ENCODE measurements at places on chromosomes 4 and X.
A peak's percentile ranks its signal among the peaks of the same experiment; 100 is the strongest.

GRCh38 chr4:99389606-99390005 is 37.1 kb upstream of the ADH1C start:
- no peak for DNase-seq

- DNase-seq, result no peak
These were observed 50.8 kb upstream of the GAB1 start for GRCh38 chr4:143285696-143286437.

DNA sequence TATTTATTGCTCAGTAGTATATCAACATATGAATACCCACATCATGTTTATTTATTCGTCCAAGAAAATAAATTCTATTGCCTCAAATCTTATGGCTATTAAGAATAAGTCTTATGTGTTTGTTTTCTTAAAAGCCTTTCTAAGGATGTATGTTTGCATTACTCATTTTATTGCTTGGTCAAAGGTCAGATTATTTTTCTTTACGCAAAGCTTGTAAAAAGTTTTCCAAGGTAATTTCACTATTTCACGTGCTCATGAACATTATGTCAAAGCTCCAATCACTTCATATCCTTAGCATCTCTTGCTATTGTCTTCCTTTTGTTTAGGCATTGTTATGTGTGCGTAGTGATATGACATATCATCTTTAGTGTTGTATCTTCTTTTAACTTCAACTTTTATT is 258.5 kb upstream of the FSTL5 start:
- DNase-seq, result no peak

DNA sequence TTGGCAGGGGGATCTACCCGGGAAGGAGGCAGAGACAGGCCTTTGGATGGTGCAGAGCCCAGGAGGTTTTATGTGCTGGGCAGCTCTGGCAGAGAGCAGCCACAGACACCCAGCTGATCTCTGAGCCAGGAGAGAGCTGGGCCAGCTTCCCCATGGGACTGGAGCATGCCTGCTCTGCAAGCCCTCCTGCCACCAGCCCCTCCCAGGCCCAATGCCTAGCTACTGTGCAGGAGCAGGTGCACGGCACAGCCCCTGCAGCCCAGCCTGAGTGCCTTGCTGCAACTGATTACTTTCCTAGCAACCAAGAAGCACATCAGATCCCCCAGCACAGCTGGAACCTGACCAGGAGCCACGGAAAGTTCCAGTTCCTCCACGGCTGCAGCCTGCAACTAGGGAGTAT is 57.8 kb upstream of the BEND2 start:
- DNase-seq, result no peak

- no peak for DNase-seq
These were observed 4.8 kb upstream of the MPP1 start for GRCh38 chrX:154809939-154810665.

DNA sequence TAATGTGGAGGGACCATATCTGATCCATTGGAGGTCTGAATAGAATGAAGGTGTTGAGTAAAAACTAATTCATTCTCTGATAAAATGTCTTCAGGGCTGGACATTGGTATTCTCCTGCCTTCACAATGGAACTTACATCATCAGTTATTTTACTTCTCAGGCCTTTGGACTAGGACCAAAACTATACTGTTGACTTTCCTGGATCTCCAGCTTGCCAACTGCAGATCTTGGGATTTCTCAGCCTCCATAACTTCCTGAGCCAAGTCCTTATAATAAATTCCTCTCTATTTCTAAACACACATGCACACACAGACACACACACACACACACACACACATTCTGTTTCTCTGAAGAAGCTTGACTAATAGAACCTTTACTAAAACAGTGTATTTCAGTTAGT is 1858.6 kb upstream of the ADGRL3 start:
- no peak for DNase-seq

DNA sequence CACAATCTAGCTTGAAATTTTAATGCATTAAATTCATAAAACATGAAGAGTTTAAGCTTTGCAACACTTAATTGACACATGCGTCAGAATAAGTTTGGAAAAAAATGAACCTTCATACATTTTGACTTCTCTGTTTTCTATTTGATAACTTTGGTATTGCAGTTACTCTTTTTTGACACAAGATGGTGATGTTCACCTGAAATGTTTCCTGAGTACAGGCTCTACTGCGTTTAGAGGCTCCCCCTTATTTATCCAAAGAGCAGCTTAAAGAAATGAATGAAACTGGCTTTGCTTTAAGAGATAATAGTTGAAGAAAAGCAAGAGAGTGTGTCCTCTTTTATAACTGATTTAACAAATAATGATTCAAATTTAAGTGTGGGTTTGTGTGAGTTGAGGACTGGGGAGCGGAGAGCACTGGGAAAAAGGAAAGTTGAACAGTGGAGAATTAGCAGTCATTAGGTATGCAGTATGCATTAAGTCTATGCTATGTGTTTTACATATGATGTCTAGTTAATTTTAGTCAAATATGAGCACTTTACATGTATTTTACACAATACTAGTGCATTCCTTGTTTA is 180.6 kb upstream of the NUDT6 start:
- peak; percentile 48 for DNase-seq

GRCh38 chrX:24482823-24483415 is 17.8 kb downstream of the PDK3 start:
- DNase-seq, result no peak

DNA sequence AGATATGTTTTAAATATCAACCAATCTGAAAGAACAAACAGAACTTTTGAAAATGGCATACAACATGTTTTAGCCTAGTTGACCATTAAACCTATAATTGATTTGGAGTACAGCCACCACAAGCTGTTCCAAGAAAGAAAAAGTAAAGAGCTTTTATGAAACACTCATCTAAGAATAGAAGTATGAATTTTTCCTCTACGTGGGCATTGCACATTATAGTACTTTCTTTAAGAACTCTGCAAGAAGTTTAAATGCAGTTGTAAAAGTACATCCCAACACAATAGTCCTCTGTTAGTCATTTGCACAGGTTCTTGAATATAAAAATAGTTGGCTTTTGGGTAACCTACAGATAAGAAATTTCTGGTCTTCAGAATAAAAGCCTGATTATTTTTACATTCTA is 933.6 kb upstream of the ADGRL3 start:
- DNase-seq, result no peak

DNA sequence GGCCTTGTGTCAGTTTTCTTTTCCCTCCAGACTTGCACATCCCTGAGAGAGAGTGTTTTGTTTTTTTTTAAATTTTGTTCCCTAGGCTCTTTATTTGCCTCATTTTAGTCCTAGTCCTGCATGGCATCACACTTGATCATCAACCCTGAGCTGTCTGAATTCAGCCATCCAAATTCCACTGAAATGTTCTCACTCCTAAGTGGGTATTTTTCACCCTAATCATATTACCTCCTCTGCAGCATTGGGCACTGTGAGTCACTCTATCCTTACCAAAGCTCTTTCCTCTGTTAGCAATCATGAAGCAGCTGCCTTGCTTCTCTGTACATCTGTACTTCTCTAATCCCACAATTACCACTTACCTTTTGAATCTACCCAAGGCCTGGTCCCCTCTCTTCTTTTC is 356.6 kb upstream of the MAGEB2 start:
- DNase-seq, result no peak

- no peak for DNase-seq
These were observed 144.5 kb upstream of the BMPR1B start for GRCh38 chr4:94613248-94613647.

GRCh38 chr4:69322055-69322454 is 41.8 kb downstream of the UGT2B28 start:
- DNase-seq, result no peak

- DNase-seq, result no peak
These were observed 1.7 kb upstream of the ZFP92 start for GRCh38 chrX:153409414-153410101.

- peak; percentile 4 for DNase-seq
These were observed 1.0 kb downstream of the NDST3 start for GRCh38 chr4:118035309-118035708.

- DNase-seq, result no peak
These were observed 250.1 kb upstream of the NOCT start for GRCh38 chr4:138765442-138765841.

- peak; percentile 7 for DNase-seq
These were observed 562.4 kb downstream of the MAGEB5 start for GRCh38 chrX:26778320-26778888.

DNA sequence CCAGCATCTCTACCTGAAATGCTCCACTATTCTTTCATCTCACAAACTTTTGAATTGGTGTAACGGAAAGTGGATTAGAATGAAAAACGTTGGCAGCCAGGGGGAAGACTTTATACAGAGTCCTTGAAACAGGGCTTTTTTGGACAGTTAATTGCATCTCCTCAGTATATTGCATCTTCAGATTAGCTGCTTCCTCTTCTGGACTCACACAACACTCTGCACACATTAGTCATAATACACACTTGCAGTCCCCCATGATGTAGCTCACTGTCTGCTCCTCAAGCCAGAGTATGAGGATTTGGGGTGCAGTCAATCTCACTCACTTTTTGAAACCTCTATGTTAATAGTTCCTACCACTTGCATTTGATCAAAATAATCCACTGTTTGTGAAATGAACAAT is 101.0 kb downstream of the ADGRA3 start:
- DNase-seq, result no peak

- DNase-seq, result no peak
These were observed 8.0 kb upstream of the VAMP7 start for GRCh38 chrX:155873188-155873587.

DNA sequence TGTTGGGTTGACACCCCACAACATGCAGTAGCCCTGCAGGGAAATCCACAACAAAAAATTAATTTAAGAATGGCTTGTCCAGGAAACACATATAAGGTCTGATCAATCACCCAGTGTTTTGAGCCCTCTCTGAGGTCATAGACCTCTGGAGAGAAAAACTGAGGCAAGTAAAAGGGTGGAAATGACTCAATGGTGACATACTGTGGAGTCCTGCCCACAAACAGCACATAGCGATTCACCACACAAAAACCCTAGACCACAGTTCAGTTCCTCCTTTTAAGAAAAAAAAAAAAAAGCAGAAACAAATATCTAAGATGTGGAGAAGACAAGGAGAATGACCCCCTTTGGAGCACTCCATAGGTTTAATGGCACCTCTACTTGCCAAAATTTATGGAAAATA is 2691.0 kb downstream of the PCDH7 start:
- DNase-seq, result no peak

GRCh38 chrX:133611676-133612075 is 196.4 kb upstream of the GPC4 start:
- DNase-seq, result no peak

- DNase-seq, result no peak
These were observed 41.8 kb upstream of the TXK start for GRCh38 chr4:48175806-48176205.

DNA sequence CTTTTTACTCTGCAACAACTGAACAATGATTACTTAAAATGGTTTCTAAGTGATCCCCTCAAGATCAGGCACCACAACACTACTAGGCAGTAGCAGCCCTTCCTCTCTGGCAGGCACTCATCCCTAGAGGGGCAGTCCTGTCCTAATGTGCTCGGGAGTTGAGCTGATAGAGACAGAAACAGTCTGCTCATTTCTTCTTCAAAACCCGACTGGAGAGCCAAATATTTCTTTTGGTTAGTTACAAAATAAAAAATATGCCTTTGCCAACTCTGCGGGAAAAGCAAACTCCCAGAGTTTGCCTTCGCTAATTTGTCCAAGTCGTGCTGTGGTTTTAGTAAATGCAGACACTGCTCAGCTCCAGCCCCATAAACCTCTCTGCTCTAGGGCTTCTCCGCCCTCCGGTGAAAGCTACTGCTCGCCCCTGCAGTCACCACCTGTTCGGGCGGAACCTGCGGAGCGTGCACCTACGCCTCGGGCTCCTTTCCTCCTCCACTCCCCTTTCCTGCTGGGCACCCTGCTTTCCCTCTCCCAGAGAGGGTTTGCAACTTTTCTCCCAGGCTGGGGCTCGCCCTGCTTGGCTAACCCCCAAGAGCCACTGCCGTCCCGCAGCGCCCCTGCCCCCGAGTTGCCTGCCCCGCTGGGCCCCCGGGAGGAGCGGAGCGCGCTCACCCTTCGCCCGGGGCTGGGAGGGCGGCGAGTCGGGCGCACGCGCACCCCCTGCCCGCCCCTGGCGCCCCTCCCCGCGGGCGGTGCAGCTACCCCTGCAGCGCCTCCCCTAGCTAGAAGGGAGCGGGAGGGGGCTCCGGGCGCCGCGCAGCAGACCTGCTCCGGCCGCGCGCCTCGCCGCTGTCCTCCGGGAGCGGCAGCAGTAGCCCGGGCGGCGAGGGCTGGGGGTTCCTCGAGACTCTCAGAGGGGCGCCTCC is at the start of gene NPNT:
Gene NPNT, plus strand, starts transcription at position 812 of the 923 bp plus-strand sequence. CDS start 182 bp downstream, outside the sequence.
- DNase-seq, result no peak

DNA sequence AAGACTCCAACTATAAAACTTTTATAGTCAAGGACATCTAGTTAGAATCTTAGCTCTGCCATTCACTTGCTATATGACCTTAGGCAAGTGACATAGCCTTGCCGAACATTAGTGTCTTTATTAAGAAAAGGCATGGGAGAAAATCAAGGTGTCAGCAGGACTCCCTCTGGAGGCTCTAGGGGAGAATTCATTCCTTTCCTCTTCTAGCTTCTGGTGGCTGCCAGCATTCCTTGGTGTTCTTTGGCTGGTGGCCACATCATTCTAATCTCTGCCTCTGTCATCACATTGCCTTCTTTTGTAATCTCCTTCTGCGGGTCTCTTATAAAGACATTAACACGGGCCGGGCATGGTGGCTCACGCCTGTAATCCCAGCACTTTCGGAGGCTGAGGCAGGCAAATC is 99.8 kb downstream of the PPP1R2C start:
- DNase-seq, result no peak

- DNase-seq, result no peak
These were observed 146.5 kb downstream of the AFAP1 start for GRCh38 chr4:7793186-7793585.

DNA sequence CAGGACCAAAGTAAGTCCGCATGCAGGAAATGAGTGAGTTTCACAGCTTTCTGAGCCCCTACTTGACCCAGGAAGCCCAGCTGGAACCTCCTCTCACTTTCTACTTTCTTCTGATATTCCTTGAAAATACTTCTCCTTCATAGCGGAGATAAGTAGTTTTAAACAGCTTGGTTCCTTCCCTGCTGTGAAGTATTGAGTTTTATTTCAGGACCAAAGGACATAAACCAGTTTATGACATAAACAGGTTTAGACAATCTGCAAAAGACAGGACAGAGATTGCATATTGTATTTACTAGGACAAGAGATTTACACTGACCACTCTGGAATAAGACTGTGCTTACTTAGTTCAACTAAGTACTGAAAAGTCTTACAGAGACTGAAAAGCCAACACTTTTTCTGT is 54.8 kb downstream of the PAGE2 start:
- DNase-seq, result no peak

DNA sequence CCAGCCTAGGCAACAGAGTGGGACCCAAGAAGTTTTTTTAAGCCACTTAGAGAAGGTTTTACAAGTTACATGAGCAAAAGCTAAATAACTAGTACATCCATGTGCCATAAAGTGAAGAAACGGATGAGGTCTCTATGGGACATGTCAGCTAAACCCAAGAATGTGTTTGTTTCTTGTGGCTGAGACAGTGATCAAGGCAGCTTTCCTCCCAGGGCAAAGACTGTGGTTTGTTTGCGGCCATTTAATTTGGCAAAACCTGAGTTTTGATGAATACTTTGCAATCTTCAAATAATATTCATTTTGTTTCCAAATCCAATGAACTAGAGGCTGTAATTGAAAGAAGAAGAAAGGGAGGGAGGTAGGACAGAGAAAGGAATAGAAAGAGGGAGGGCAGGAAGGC is 44.9 kb upstream of the SLC2A9 start:
- DNase-seq, result no peak

- no peak for DNase-seq
These were observed 58.3 kb upstream of the DHRSX start for GRCh38 chrX:2559124-2559523.

- no peak for DNase-seq
These were observed 43.0 kb downstream of the FBXL5 start for GRCh38 chr4:15612136-15612535.

Measured in AML-193 (cell line).